Heart right ventricle (tissue), 16 donors: ENCODE measurements at places on chromosomes 16 and 17. TPM values are rescaled to one million over a fixed set of nuclear protein-coding genes. Genes with fewer than 3 reads are reported as not detected.

DNA sequence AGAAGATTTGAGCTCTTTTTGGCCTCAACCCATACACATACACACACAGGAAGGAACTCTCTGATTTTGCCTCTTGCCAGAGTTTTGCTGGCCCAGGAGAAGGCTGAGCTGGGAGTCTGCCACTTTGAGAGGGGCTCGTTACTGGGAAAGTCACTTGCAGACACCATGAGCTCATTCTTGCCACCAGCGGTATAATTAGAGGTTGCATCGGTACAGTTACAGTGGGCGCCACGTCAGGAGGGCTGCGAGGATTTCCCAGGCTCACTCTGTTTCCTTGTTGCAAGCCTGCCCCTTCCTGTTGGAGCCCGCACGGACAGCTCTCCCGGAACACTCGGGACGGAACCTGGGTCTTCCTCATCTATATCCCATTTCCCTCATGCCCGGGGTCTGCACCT lies 3.1 kb upstream of the SDK2 start:
- no peak overlapping the region for H3K4me3 ChIP-seq
- H3K4me1 ChIP-seq = peaks cover 20% of the 10 kb centered on the region
- no peak overlapping the region for H3K27ac ChIP-seq
- no peak for DNase-seq
- no peaks in the 10 kb centered on the region for H3K27me3 ChIP-seq
- no peaks in the 10 kb centered on the region for H3K36me3 ChIP-seq

DNA sequence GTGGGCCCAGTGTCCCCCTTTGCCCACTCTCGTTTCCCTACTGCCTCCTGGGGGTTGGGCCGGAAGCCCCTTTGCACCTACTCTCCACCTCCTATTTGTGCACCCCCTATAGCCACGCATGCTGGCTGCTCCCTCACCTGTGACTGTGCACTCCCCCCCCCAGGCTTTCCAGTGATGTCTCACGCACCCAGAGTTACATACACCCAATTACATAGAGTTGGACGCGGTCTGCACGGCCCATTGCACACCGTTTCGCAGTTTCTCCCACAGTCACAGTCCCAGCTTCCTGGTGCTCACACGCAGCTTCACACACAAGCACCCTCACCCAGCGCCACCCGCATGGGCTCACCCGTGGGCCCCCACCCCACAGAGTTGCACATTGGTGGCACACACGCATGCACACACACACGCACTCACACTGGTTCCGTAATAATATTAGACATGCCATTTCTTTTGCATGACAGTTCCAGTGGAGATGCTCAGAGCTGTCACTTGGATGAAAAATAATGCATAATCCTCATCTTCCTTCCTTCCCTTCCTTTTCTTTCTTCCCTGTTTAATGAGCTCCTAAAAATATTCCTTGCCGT lies 21.5 kb upstream of the C1QL1 start:
- no peaks in the 10 kb centered on the region for H3K36me3 ChIP-seq
- DNase-seq = no peak
- H3K27me3 ChIP-seq = peaks cover 17% of the 10 kb centered on the region
- H3K4me3 ChIP-seq = no peak overlapping the region
- no peaks in the 10 kb centered on the region for H3K4me1 ChIP-seq
- no peak overlapping the region for H3K27ac ChIP-seq

DNA sequence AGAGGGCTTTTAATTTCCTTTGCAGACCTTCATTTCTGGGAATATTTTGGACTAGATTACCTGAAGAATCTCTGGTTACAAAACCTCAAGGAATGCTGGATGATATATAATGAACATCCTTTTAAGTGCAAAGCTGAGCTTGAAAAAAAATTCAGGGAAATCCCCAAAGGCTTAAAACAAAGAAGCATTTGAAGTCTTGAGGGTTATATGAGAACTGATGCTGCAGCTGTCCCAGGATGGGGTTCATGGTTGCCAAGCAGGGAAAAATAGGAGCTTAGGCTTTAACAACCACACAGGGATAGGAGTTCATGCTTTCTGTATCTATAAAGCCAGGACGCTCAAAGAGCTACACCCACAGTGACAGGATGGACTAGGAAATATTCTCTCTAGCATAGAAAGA lies 150.4 kb upstream of the IRX5 start:
- no peaks in the 10 kb centered on the region for H3K36me3 ChIP-seq
- H3K4me3 ChIP-seq = no peak overlapping the region
- H3K27me3 ChIP-seq = no peaks in the 10 kb centered on the region
- no peak for DNase-seq

- DNase-seq = no peak
- H3K27me3 ChIP-seq = no peaks in the 10 kb centered on the region
- H3K4me3 ChIP-seq = no peak overlapping the region
- no peaks in the 10 kb centered on the region for H3K4me1 ChIP-seq
- no peaks in the 10 kb centered on the region for H3K36me3 ChIP-seq
Measured at GRCh38 chr16:62201911-62202310, 165.7 kb upstream of the CDH8 start.

The NOTUM gene
- total RNA-seq = not detected

The CCDC200 gene
- not detected for total RNA-seq

DNA sequence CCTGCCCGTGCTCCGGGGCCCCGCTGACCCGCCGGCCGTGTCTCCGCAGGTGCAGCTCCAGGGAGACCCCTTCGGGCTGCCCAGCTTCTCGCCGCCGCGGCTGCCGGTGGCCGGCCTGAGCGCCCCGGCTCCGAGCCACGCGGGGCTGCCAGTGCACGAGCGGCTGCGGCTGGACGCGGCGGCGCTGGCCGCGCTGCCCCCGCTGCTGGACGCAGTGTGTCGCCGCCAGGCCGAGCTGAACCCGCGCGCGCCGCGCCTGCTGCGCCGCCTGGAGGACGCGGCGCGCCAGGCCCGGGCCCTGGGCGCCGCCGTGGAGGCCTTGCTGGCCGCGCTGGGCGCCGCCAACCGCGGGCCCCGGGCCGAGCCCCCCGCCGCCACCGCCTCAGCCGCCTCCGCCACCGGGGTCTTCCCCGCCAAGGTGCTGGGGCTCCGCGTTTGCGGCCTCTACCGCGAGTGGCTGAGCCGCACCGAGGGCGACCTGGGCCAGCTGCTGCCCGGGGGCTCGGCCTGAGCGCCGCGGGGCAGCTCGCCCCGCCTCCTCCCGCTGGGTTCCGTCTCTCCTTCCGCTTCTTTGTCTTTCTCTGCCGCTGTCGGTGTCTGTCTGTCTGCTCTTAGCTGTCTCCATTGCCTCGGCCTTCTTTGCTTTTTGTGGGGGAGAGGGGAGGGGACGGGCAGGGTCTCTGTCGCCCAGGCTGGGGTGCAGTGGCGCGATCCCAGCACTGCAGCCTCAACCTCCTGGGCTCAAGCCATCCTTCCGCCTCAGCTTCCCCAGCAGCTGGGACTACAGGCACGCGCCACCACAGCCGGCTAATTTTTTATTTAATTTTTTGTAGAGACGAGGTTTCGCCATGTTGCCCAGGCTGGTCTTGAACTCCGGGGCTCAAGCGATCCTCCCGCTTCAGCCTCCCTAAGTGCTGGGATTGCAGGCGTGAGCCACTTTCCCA lies 5.9 kb downstream of the CTF1 start:
- no peaks in the 10 kb centered on the region for H3K36me3 ChIP-seq
- H3K4me3 ChIP-seq = peak overlapping the region; percentile 56
- H3K27ac ChIP-seq = peak overlapping the region; percentile 95
- DNase-seq = peak; percentile 79
- no peaks in the 10 kb centered on the region for H3K27me3 ChIP-seq

- peak overlapping the region; percentile 76 for H3K27ac ChIP-seq
- DNase-seq = peak; percentile 56
- no peak overlapping the region for H3K4me3 ChIP-seq
Measured at GRCh38 chr17:1008008-1008761, 11.3 kb downstream of the TIMM22 start.

GRCh38 chr17:13749166-13749890 lies 147.6 kb upstream of the HS3ST3A1 start:
- no peaks in the 10 kb centered on the region for H3K4me1 ChIP-seq
- no peak for DNase-seq
- H3K36me3 ChIP-seq = no peaks in the 10 kb centered on the region
- no peaks in the 10 kb centered on the region for H3K27me3 ChIP-seq

The AGRP gene
- not detected for total RNA-seq

The JMJD6 gene
- total RNA-seq = 79.3 TPM

The SOST gene
- total RNA-seq = not detected

DNA sequence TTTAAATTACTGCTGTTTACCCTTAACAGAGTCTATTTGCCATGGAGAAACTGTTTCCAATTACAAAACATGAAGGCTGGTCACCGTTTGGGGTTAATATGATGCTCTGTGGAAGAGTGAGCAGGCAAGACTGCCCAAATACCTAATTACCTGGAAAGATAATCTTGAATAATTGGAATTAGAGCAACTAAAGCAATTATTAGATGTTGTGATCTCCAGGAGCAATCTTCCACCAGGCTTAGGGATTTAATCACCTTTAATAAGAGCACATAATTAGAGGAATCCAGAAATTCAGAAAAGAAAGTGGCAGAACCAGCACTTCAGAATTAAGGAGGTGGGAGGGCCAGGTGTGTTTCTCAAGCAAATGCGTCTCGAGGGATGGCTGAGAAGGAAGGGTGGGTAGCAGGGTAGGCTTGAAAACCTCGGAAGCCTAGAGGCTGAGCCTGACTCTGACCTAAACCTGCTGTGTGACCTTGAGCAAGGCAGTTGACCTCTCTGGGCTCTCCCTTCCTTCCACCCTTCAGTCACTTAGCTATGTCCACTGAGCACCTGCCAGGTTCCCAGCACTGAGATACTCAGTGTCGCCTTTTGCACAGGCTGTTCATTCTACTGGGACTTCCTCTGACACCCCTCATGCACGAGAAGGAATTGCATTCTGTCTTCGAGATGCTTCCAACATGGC lies 113.2 kb downstream of the GSG1L start:
- H3K27ac ChIP-seq = no peak overlapping the region
- DNase-seq = no peak
- no peaks in the 10 kb centered on the region for H3K27me3 ChIP-seq
- H3K4me3 ChIP-seq = no peak overlapping the region
- H3K4me1 ChIP-seq = no peaks in the 10 kb centered on the region
- H3K36me3 ChIP-seq = no peaks in the 10 kb centered on the region

The CRAMP1 gene
- total RNA-seq = 12.7 TPM

The ADCY9 gene
- 57.6 TPM for total RNA-seq

The OR3A3 gene
- total RNA-seq = not detected

DNA sequence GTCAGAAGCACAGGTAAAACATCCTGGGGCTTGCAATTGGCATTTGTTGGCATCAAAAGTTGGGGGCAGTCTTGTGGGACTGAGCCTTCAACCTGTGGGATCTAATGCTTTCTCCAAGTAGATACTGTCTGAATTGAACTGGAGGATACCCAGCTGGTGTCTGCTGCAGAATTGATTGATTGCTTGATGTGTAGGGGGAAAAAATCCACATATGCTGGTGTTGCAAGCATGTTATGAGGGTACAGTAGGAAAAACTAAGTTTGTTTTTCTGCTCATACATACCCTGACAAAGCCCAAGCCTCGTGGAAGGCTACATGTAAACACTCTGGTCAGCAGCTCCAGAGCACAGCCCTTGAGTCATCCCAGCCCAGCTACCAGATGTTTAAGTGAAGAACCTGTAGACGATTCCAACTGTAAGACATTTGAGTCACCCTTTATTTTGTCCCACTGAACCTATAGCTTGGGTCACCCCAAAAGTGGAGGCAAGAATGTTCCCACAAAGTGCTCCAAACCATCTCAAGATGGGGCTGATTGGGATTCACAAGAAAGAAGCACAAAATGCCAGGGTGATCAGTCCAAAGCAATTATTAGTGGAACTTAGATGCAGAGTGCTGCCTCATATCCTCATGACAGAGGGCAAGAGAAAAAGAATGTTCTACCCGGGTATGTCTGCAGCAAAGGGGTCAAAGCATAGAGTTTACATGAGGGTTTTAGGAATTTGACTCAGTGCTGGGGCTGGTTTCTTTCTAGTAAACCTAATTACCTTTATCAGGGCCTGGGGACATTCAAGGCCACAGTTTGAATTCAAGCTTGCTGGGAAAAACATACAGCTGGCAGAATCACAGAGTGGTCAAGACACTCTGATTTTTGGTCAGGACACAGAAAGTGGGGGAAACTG lies 9.6 kb upstream of the APPBP2 start:
- no peak overlapping the region for H3K4me3 ChIP-seq
- H3K36me3 ChIP-seq = no peaks in the 10 kb centered on the region
- no peak for DNase-seq

- no peak overlapping the region for H3K27ac ChIP-seq
- H3K27me3 ChIP-seq = peaks cover 15% of the 10 kb centered on the region
- peaks cover 23% of the 10 kb centered on the region for H3K4me1 ChIP-seq
- H3K4me3 ChIP-seq = no peak overlapping the region
Measured at GRCh38 chr17:81968850-81969812, 8.1 kb upstream of the NOTUM start.

The CTF1 gene
- 11.7 TPM for total RNA-seq

The ZNF821 gene
- total RNA-seq = 3.7 TPM

DNA sequence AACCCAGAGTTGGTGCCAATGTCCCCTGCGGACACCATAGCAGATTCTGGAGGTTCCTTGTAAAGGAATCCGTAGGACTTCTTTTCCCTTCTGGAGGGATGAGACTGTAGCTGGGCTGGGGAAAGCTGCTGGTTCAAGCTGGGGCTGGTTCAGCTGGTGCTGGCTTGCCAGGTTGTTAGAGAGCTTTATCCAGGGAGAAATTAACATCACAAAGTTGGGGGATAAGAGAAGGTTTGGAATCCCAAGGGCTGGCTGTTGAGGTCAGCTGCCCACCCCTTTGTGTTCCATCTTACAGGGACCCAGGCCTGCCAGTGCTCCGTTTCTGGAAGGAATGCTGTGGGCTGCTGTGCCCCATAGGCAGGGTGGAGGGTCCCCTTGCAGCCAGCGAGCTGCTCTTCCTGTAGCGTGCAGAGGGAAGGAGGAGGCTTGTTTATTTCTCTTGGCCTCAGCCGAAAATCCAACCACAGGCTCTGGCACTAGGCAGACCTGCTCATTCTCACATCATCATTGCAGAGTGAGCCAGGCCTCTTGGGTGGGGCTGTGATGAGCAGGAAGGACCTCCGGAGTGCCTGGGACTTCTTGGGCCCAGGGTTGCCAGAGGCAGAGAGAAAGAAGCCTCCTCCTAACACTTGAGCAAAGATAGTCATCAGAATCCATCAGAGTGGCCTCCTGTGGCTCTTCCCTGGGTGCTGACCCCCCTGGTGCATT lies 251.1 kb downstream of the SEC14L1 start:
- H3K4me1 ChIP-seq = peaks cover 85% of the 10 kb centered on the region
- no peak overlapping the region for H3K4me3 ChIP-seq
- H3K27ac ChIP-seq = peak overlapping the region; percentile 71
- no peak for DNase-seq
- H3K36me3 ChIP-seq = no peaks in the 10 kb centered on the region
- no peaks in the 10 kb centered on the region for H3K27me3 ChIP-seq

The KRT20 gene
- total RNA-seq = not detected

- no peaks in the 10 kb centered on the region for H3K4me1 ChIP-seq
- peaks cover 98% of the 10 kb centered on the region for H3K27me3 ChIP-seq
- H3K4me3 ChIP-seq = no peak overlapping the region
- H3K36me3 ChIP-seq = no peaks in the 10 kb centered on the region
- DNase-seq = no peak
- H3K27ac ChIP-seq = no peak overlapping the region
Measured at GRCh38 chr17:48528936-48529682, 1.7 kb downstream of the HOXB1 start.
